ENCODE measurements at places on chromosomes 3 and 15. TPM values are rescaled to one million over a fixed set of nuclear protein-coding genes. Genes with fewer than 3 reads are reported as not detected.

RNF168 gene
- 37.3 TPM for total RNA-seq

GPR160 gene
- total RNA-seq = 6.9 TPM

GRCh38 chr3:40915346-40915865 is 283.9 kb upstream of the CTNNB1 start:
- DNase-seq = no peak

- DNase-seq = peak; percentile 38
Observed at GRCh38 chr15:69798481-69799250, 299.1 kb downstream of the TLE3 start.

- DNase-seq = no peak
Observed at GRCh38 chr3:193865896-193866480, 270.0 kb upstream of the HES1 start.

DNA sequence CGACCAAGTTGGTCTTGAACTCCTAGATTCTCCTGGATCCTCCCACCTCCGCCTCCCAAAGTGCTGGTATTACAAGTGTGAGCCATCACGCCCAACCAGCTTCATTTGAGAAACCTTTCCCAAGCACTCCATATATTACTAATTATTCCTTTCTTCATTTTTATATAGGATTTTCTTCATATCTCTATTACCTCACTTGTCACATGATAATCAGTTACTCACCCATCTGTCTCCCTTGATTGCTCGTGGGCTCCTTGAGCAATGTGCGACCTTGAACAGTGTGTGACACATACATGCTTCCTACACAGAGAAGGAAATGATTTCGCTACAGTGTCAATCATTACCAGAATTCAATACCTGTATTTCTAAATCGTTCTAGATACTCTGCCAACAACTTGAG is 110.7 kb upstream of the C2CD4B start:
- no peak for DNase-seq

DNA sequence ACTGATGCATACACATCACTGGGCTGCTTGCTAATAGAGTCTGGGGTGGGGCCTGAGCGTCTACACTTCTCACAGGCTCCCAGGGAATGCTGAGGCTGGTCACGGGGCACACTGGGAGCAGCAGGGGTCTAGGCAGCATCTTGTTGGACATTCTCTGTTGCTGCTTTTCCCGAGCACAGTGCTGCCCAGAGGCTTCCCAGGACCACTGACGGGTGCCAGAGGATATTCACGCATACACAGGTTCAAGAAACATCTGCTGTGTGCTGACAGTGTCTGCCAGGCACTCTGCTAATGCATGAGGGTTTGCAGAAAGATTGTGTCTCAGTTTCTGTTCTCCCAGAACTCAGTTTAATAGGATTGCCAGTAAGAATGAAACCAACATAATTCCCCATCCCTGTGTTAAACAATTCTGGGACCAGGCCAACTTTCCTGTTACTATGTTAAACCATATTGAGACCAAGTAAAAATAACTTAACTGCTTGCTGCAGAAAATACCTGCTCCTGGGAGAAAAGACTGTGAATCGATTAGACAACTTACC is 23.9 kb upstream of the BCL2L10 start:
- peak; percentile 45 for DNase-seq

DNA sequence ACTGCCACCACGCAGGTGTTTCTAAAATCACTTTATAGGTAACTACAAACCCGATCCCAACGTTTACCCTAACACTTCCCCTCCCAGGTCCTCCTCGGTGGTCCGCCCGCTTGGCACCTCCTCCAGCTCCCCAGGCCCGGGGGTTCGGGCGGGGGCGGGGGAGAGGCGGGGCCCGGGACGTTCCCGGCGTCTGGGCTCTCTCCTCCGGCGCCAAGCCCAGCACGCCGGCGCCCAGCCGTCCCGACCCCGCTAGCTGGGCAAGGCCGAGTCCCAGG is 562 bp downstream of the CGGBP1 start:
- no peak for DNase-seq

DNA sequence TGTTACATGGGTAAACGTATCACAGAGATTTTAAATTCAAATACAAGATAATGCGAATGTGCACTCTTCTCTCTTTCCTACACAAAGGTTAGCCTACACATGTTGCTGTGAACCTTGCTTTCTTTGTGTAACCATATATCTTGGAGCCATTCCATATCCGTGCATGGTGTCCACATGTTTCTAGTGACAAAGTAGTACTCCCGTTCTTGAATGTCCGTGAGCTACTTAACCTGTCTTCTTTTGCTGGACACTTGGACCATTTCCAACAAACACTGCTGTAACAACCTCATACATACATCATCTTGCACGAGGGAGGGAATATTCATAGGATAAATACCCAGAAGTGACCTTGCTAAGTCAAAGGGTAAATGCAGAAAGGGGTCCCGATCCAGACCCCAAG is 75.0 kb downstream of the STRIT1 start:
- no peak for DNase-seq
